ENCODE measurements at places on chromosomes 12 and 14.

DNA sequence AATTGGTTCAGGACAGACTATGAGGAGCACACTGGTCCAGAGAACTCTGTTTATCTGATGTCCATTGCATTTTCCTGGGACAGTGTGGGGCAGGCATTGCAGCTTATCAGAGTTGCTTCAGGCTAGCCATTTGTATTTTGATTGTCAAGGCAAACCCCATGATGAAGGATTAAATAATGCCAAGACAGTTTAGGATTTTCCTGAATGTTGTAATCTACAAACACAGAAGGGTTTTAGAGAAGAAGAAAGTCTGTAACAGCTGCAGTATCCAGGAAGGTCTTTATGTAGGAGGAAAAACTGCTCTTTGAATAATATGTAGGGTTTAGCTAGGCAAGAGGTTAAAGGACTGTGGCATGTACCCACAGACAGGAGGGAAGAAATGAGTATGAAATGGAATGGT lies 32.2 kb upstream of the UNC79 start:
- DNase-seq = no peak

- DNase-seq = no peak
Observed at GRCh38 chr12:10388624-10389413, 1.0 kb downstream of the KLRK1 start.

DNA sequence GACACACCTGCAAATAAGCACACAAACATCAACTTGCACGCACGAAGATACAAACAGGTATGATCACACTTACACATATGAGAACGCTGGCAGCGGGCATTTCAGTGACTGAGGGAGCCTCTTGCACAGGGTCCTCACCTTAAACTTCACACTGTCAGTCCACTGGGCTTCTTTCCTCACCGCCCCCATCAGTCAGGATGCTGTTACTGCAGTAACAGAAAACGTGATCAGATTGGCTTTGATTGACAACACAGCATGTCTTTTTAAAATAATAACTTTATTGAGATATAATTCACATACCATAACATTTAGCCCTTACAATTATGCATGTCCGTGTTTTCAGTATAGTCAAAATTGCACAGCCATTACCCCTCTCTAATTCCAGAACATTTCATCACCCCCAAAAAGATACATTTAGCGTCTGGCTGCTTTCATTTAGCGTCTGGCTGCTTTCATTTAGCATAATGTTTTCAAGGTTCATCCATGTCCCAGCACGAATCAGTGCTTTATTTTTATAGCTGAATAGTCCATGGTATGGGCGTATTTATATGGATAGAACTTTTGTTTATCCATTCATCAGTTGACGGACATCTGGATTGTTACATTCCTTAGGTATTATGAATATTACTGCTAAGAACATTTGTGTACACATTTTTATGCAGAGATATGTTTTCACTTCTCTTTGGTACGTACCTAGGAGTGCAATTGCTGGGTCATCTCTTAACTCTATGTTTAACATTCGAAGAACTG lies 8.4 kb downstream of the CCDC197 start:
- no peak for DNase-seq

- DNase-seq = no peak
Observed at GRCh38 chr12:95037906-95038305, 34.4 kb upstream of the NDUFA12 start.

DNA sequence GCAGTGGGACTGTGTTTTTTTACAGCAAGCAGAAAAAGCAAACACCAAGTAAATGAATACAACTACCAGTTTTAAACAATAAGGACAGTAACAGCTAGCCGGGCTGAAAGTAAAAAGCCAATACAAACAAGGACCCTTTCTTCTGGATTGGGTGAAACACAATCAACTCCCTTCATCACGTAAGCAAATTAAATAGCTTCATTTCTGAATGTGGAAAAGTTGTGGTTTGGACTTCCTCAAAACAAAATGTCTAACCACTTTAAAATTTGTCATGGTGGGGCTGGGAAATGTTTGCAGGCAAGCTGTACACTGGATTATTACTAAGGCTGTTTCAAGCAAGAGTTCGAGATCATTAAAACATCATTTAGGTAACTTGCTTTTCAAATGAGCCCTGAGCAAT lies 47.4 kb downstream of the TCHP start:
- no peak for DNase-seq

- DNase-seq = no peak
Observed at GRCh38 chr14:89187501-89187900, 229.5 kb downstream of the FOXN3 start.

Measured in type B pancreatic cell (in vitro differentiated cells).